ENCODE measurements at places on chromosomes 4 and X.

GRCh38 chrX:49184294-49185281 lies 1.6 kb downstream of the PRICKLE3 start:
- DNase-seq, result peak; percentile 88

- DNase-seq, result no peak
Measured at GRCh38 chrX:19790829-19791228, 96.6 kb downstream of the SH3KBP1 start.

DNA sequence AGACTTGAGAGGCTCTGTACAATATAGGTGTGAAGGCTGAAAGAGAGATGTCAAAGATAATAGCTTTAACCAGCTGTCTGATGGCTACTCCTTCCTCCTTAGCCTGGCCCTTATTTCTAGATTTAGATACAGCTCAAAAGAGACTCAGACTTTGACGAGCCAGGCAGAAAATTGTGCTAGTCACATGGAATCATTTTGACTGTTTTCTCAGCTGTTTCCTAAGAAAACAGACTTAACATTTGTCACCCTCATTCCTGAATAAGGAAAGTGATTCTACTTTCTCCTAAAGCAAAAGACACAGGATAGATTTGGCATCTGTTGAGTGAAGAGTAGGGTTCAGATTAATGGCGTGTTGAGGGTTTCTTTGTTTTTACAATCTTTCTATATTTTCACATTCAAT lies 340.7 kb downstream of the DHX15 start:
- DNase-seq, result no peak

DNA sequence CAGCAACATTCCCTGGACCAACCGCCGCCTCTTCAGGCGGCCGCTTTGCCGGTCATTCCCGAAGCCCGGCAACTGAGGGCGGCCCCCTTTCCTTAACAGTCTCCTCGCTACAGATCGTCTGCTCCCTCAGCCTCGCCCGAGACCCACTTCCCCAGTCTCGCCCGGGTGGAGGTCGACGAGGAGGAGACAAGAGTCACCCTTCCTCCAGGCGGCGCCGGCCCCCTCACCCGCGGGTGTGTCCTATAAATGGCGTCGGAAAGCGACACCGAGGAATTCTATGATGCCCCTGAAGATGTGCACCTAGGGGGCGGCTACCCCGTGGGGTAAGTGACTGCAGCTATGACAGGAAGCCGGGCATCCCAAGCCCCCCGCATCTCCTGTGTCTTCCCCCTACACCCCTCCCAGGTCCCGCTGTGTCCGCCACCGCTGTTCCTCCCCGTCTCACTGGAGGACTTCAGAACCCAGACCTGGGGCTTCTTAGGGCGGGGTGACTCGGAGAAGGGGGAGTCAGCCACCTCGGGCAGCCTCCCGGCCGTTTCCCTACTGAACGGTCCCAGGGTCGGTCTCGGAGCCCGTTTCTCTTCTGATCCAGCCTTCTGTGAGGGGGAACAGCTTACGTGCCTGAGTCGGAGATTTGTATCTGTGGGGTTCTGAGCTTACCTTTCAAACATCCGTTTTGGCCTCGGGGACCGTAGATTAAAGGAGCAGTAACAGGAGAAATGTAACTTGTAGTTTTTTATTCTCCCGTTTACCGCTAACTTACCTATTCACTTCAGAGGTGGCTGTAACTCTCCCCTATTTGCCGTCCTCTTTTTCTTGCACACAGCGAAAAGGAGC lies 570 bp downstream of the WDR44 start:
- peak; percentile 75 for DNase-seq

- no peak for DNase-seq
Measured at GRCh38 chr4:111266937-111267336, 644.1 kb upstream of the PITX2 start.

- no peak for DNase-seq
Measured at GRCh38 chr4:120327276-120327675, 260.6 kb upstream of the MAD2L1 start.

DNA sequence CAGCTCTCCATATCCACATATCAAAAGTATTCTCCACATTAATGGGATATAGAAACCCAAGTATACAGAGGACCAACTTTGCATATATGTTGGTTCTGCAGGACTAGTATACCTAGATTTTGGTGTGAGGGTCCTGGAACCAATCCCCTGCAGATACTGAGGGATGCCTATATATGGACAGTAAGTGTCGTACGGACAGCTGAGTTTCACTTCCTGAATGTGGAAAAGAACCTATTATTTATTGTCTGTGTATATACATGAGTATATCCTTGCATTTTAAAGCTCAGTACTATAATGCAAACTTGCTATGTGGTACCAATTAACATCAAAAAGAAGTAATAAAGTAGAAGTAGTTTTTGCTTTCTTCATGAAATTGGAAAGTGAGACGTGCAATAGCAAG lies 101.9 kb downstream of the FBXW7 start:
- DNase-seq, result no peak

DNA sequence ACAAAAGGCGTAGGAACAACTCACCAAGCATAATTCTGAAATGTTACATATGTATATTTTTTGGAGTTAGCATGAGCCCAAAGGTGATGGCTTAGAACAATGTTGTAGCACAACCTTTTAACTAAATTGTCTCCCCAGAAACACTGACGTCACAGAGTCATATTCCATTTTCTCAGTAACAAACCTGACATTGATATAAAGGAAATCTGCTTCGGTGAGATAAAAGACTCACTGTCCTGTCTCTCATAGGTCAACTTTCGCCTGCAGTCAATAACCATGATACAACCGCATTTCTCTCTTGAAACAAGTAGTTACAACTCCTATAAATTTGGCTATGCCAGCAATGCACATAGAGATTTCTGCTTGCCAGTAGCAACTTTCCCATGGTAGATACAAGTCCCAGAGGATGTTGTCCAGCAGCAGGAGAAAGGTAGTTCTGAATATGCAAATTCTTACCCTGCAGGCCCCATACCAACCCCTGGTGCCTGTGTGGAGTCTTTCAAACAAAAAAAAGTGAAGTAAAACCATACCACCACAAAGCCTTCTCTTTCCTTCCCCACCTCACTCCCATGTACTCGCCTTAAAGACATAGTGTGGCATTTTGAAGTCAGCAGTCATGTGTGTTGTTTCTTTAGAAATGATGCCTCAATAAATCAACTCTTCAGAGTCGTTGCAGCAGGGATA lies 47.9 kb downstream of the MTM1 start:
- no peak for DNase-seq

- no peak for DNase-seq
Measured at GRCh38 chrX:99461223-99461622, 948.9 kb downstream of the PCDH19 start.

DNA sequence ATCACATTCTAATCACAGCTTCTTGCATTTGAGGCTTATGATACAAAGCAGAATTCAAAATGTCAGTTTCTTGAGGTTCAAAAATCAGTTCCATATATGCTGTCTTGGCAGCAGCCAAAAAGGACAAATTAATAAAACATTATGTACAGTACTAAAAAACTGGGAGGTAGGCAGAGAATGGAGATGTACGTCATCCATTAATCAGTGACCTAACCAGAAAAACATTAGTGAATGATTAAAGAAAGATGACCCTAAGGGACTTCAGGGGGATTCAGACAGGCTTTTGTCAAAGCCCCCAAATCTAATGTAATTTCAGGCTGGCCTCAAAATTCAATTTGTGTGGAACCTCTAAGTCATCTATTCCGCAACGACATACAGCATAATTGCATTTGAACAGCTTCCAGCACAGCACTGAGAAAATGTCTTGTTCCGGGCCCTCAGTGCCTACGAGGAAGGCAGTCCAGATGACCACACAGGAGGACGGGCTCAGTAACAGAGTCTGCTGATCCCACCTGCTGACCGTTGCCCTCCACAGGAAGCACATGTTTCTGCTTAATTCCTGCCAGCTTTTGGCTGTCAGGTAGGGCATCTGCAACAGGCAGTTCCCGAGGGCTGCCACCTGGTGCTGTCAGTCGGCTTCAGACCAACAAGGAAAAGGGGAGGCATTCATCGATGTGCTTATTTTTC lies 83.8 kb upstream of the HHIP start:
- DNase-seq, result peak; percentile 55

- DNase-seq, result peak; percentile 54
Measured at GRCh38 chr4:20253283-20253734, 1.6 kb downstream of the SLIT2 start.

DNA sequence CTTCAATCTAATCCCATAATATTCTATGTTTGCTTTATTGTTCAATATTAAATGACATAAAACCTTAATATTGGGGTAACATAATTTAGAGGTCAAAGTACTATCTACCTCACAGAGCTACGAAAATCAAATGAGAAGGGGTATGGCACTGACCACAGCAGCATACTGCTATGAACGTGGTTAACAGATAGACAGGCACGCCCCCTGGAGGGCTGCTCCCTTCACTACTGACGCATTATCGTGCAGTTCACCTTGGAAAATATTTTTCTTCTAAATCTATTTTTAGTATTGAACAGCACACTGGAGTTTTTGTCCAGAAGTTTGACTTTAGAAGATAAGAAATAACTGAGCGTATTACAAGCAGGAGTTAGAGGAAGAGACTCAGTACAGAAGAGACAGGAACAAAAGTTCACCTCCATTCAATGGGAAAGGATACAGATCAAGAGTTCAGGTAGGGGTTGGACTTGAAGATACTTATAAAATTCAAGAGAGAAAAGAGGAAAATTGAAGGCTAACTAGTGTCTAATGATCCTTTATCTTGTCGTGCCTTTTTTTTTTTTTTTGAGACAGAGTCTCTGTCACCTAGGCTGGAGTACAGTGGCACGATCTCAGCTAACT lies 22.7 kb downstream of the MAP9 start:
- peak; percentile 87 for DNase-seq

GRCh38 chr4:48578132-48578968 lies 88.3 kb downstream of the ZAR1 start:
- no peak for DNase-seq

DNA sequence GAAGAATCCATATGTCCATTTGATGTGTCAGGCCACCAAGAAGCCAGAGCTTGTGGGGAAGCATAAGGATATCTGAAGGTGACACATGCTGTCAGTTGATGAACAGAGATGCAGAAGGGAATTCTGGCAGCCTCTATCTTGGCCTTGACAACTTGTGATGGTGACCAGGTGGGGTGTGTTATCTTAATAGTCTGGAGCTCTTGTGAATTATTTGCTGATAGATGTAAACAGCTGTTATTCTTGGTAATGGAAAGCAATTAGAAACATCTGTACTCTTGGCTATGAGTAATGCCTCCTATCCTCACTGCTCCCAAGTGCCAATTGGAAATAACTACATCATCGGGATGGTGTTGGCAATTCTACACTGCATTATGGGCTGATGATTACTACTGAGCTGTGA lies 51.9 kb downstream of the NAA11 start:
- no peak for DNase-seq

DNA sequence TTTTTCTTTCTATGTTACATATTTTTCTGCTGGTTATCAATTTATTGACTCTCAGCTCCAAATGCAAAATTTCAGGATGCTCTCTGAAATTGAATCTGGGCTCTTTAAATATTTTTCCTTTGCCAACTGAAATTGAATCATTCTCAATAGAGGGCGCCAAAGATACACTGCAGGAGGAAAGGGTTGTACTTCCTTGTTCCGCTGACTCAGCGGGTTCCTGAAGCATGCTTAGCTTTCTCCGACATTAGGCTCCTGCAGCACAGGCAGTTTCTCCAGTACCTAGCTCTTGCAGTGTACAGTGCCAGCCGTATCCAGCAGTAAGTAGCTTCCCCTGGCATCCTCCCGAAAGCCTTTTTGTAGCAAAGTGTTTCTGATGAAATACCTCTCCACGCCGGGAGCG lies 28.8 kb upstream of the CFAP47 start:
- DNase-seq, result no peak

- no peak for DNase-seq
Measured at GRCh38 chr4:116878280-116878679, 207.1 kb downstream of the TRAM1L1 start.

DNA sequence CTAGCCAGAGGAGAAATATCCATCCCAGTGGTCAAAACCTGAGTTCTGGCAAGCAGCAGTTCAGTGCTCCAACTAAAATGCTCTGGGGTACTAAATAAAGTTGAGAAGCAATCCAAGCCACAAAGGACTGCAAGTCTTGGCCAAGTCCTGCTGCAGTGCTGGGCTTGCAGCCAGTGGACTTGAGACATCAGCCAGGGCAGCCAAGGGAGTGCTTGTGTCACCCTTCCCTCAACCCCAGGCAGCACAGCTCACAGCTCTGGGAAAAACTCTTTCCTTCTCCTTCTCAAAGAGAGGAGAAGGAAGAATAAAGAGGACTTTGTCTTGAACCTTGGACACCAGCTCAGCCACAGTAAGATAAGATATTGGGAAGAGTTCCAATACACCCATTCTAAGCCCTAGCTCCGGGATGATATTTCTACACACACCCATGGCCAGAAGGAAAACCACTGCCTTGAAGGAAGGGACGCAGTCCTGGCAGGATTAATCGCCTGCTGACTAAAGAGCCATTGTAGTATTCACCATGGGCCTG lies 99.8 kb downstream of the PTCHD1 start:
- peak; percentile 89 for DNase-seq

GRCh38 chr4:132065940-132066495 lies 1083.1 kb upstream of the PCDH10 start:
- no peak for DNase-seq

DNA sequence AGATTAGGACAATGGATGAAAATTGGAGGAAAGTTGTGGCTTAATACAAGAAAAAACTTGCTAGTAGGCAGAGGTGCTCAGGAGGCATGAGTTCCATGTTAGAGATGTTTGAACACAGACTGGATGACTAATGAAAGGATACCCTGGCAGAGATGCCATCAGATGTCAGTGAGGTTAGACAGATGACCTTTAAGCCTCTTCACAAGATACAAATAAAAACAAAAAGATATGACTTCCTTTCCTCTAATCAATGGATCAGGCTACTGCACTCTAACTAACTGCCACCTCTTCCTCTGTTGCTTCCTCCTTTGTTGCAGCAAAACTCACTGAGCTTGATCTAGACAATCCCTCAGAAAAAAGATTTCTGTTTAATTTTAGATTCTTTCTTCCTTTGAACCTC lies 14.7 kb downstream of the STAP1 start:
- DNase-seq, result no peak

- no peak for DNase-seq
Measured at GRCh38 chr4:55186123-55186522, 60.7 kb upstream of the KDR start.

Data from Right ventricle myocardium inferior (tissue), 1 donor.